GM12892 (cell line): ENCODE measurements at places on chromosomes 3 and 15.

- DNase-seq, result no peak
Observed at GRCh38 chr3:174438501-174439145, 420.5 kb upstream of the NAALADL2 start.

GRCh38 chr3:167493244-167493643 lies 19.4 kb upstream of the SERPINI2 start:
- no peak for DNase-seq

- DNase-seq, result no peak
Observed at GRCh38 chr3:190522621-190523222, 8.8 kb downstream of the IL1RAP start.

GRCh38 chr3:64251019-64251418 lies 25.8 kb upstream of the PRICKLE2 start:
- DNase-seq, result no peak

GRCh38 chr15:36517758-36518157 lies 61.7 kb upstream of the CDIN1 start:
- no peak for DNase-seq

DNA sequence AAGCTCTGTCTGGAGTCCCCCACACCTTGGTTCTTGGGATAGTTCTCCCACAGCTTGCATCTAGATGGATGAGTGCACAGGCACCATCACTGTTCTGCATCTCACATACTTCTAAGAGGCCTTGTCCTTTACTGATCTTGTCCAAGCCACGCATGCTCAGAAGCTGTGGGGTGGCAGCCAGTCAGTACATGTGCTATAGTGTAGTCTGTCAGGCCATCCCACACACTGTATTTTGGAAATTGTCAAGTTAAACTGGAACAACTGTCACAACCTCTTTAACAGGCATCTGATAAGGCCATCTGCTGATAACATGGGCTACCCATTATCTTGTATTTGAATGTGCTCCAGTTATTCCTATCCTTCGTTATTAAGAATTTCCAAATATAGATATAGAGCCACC lies 296.5 kb upstream of the AZI2 start:
- no peak for DNase-seq

DNA sequence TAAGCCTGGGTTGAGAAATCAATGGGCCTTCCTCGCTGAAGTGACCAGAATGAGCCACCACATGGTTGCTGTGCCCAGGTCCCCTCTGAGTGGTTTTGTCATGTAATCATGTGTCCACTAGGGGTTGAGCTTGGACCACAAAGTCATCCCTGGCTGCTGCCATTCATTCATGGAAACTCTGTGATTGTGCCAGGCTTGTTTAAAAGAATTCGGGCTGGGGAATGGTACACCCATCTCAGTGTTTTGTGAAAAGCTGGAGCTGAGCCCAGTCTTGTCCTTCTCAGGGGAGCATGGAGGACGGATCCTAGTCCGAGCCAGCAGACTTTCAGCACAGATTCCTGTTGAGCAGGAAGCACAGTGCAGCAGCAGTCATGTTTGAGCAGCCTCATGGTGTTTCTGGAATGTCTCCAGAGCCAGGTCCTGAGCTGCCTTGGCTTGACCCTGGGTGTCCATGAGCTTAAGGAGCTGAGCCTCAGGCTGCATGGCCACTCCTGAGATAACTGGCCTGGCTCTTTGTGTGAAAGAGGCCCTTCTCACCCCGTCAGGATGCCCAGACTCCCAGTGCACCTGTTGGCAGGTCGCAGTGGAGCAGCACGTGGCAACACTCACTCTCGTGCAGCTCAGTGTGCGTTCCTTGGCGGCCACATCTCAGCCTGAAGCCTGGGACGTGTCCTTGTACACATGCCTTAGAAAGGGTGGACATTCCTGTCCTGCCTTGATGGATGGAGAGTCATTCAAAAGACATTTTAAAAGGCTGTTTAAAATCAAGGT lies 260.3 kb upstream of the TPM1 start:
- no peak for DNase-seq

GRCh38 chr3:81270603-81271379 lies 490.7 kb downstream of the GBE1 start:
- no peak for DNase-seq

GRCh38 chr15:62099094-62099601 lies 32.4 kb downstream of the C2CD4A start:
- DNase-seq, result no peak

- no peak for DNase-seq
Observed at GRCh38 chr3:67006460-67006859, 8.4 kb downstream of the KBTBD8 start.

DNA sequence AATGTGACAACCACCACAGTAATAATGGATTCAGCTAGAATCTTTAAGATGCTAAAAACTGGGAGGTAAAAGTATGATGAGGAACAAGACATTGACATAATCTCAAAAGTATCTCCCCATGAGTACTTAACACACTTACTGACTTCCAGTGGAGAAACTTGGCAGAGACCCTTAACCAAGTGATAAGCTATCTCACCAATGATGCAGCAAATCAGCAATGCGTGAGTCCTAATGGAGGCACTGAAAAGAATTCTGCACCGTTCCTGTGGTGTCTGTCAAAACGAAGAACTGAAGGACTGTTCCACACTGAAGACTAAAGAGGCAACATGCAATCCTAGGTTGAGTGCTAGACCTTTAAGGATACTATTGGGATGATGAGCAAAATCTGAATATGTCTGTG lies 67.9 kb upstream of the OCA2 start:
- DNase-seq, result no peak

GRCh38 chr3:130671545-130672312 lies 74.9 kb downstream of the PIK3R4 start:
- DNase-seq, result no peak

- DNase-seq, result no peak
Observed at GRCh38 chr15:84590406-84590805, 10.4 kb upstream of the ZSCAN2 start.

- DNase-seq, result no peak
Observed at GRCh38 chr3:15766406-15766805, 31.4 kb downstream of the ANKRD28 start.

GRCh38 chr3:25468866-25469319 lies 40.8 kb downstream of the RARB start:
- no peak for DNase-seq

- no peak for DNase-seq
Observed at GRCh38 chr3:114344492-114344891, 50.7 kb downstream of the TIGIT start.

GRCh38 chr3:149382518-149382917 lies 5.1 kb upstream of the TM4SF1 start:
- no peak for DNase-seq

DNA sequence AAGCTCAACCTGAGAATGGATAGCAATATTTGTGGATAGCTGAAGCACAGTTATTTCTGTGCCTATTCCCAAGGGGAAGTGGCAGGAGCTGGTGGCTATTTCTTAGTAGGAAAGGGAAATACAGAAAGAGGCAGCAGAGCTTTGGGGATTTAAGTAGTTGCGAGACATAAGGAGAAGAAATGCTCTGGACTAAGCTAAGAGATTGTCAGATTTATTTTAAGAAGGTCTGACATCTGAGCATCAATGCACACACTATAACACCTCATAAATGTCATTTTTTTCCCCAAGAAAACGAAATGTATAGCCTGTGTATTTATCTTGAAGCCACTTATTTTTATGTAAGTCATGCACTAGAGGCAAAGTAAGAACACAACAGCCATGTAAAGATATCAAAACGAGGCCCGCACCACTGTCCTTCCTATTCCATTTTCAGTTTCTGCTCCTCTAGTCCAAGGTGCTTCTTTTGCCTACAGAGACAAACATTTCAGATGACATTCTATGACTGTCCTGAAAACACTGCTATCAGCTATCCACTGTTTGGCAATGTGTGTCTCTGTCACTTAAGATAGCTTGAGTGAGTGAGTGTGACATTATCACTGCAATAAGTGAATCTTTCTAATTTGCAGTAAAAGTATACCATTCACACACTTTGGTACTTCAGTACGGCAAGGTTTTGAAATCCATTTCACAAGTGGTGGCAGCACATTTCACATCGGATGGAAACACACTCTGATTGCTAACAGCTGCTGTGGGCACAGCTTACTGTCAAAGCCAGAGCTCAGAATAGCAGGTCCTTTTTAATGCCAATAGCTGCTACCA lies 62.7 kb upstream of the ICE2 start:
- no peak for DNase-seq

- DNase-seq, result no peak
Observed at GRCh38 chr3:11698326-11699082, 54.8 kb upstream of the VGLL4 start.

GRCh38 chr3:101588616-101589015 lies 14.6 kb downstream of the PCNP start:
- no peak for DNase-seq

GRCh38 chr15:60830479-60830878 lies 351.5 kb upstream of the ICE2 start:
- no peak for DNase-seq

DNA sequence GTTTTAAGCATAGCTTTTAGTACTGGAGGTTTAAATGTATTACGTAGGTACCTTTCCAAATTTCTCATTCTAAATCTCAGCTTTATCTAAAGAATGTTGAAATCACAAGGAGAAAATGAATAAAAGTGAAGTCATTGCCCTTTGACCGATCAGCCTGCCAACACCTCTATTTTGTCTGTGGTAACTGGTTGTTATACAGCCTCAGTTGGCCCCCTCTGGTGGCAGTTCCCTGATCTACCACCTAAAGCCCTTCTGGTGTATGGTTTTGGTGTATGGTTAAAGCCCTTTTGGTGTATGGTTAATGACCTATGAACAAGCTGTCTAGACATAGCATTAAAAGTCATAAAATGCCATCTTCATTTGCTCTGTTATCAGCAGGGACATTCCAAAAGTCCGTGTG lies 378.2 kb upstream of the AZI2 start:
- DNase-seq, result peak; percentile 9

DNA sequence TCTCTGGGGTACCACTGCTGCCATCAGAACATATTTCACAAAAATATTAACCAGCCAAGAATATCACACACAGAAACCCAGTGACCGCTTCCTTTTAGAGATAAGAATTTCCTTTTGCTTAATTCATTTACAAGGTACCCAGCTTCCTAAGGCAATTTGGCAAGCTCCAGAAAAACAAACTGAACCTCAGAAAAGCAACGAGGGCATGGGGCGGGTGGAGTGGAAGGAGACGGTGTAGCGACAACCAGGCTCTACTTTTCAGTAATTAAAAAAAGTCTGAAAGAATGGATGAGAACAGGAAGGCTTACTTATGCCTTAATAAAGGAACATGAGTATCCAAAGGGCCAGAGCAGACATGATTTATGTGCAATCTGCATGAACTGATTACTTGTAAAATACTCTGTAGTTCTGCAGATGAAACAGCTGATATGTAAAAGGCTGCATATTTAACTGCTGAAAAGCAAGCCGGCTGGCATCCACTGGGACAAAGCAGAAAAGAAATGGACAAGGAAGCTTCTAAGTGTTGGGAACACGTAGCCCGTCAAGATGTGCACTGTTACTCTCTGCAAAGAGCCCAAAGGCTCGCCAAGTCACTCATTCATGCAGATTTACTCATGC lies 18.6 kb downstream of the RFTN1 start:
- no peak for DNase-seq

DNA sequence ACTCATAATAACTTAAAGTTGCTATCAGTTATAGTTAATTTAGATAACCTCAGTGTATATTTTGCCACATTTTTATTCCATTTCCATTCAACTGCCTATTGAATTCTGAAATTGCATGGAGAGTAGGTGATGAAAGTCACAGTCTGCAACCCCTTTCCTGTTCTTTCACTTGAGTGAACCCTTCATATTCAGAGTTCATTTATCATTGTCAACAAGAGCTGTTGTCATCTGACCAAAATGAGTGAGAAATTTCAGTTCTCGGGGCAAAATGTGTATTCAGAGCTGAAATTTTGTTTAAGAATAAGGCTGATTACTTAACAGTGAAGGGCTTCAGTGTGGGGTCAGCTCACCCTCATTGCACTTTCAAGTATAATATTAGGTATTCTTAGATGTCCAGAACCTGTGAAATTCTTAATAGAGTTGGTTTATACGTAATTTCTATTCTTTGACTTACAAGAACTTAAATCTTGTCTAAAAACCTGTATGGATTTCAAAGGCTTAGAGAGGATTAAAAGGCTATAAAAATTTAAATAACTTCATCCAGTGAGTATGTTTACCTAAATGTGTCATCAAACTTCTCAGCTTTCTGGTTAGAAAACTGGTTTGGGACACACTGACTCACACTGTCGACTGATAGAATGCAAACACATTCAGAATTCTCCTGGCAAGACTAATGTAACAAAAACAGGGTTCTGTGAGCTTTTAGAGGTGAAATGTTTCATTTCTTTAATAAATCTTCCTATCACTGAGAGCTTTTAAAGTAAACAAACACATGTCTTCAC lies 92.2 kb downstream of the CMSS1 start:
- no peak for DNase-seq

- no peak for DNase-seq
Observed at GRCh38 chr3:183517607-183518006, 37.9 kb downstream of the KLHL6 start.

DNA sequence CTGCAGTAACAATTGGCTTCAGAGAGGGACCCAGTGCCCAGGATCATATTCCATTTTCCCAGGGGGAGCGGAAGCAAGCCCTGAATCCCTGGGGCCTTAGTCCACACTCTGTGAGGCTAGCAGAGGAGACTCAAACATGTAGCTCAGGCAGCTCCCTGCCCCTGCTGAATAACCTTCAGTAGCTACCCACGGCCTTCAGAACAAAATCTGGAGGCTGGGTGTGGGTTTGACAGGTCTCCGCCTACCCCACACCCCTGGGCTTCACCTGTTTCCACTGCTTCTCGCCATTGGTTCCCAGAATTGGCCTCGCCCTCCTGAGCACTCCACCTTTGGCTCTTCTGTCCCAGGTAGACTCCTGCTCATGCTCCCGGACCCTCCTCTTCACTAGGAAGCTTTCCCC lies 93.6 kb upstream of the ATP2B2 start:
- DNase-seq, result no peak

GRCh38 chr3:33312361-33312760 lies 35.1 kb downstream of the FBXL2 start:
- DNase-seq, result no peak

GRCh38 chr15:40267670-40268069 lies 15.2 kb downstream of the ANKRD63 start:
- DNase-seq, result no peak

DNA sequence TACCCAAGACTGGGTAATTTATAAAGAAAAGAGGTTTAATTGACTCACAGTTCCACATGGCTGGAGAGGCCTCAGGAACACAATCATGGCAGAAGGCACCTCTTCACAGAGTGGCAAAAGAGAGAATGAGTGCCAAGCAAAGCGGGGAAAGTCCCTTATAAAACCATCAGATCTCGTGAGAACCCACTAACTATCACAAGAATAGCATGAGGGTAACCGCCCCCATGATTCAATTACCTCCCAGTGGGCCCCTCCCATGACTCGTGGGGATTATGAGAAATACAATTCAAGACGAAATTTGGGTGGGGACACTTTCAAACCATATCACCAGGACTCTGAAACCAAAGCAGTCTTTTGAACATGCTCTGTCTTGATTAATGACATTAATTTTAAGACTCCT lies 7.0 kb downstream of the RTP3 start:
- DNase-seq, result no peak
